ENCODE measurements at places on chromosomes 11 and 22.

DNA sequence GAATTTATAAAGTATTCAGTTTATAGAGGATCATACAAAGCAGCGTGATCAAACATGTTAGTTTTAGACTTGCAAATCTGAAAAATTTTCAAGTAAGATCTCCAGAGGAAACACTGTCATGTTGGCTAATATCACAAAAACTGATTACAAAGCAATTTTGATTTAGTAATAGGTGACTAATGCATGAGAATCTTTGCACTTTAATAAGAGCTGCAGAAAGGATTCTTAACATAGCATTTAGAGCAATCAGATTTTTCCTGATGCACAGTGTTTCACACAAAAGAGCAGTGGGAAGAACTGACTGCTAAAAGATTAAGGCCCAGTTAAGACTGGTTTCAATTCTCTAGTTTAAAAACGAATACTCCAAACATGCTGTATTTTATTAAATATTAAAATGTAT, 321.2 kb downstream of the GUCY1A2 start:
- no peak for DNase-seq

- no peak for DNase-seq
Measured at GRCh38 chr11:617199-617911, 1.6 kb upstream of the IRF7 start.

DNA sequence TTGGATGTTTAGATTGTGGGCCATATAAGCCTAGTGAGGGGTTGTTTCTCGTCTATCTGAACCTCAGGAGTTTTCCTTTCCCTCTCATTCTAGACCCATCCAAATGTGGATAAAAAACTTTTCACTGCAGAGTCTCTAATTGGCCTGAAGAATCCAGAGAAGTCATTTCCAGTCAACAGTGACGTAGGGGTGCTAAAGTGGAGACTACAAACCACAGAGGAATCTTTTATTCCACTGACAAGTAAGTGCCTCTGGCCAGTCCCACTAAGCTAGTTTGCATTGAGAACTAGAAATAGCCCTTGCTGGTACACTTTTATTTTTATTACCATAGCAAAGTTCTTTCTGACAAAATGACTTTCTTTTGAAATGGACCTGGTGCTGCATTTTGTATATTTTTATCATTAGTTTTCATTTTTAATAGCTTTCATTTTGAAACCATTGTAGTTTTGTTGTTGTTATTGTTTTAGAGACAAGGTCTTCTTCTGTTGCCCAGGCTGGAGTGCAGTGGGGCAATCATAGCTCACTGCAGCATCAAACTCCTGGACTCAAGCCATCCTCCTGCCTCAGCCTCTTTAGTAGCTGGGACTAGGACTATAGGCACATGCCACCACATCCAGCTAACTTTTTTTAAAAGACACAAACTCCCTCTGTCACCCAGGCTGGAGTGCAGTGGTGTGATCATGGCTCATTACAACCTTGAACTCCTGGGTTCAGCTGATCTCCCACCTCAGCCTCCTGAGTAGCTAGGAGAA, 14.6 kb upstream of the PHLDB1 start:
- DNase-seq = no peak

- no peak for DNase-seq
Measured at GRCh38 chr11:46296528-46297448, 19.3 kb downstream of the CREB3L1 start.

GRCh38 chr11:90493379-90493778, 270.5 kb upstream of the CHORDC1 start:
- no peak for DNase-seq

- no peak for DNase-seq
Measured at GRCh38 chr22:50313021-50313420, 5.6 kb upstream of the PLXNB2 start.

- no peak for DNase-seq
Measured at GRCh38 chr11:125170001-125170509, 5.5 kb downstream of the PKNOX2 start.

DNA sequence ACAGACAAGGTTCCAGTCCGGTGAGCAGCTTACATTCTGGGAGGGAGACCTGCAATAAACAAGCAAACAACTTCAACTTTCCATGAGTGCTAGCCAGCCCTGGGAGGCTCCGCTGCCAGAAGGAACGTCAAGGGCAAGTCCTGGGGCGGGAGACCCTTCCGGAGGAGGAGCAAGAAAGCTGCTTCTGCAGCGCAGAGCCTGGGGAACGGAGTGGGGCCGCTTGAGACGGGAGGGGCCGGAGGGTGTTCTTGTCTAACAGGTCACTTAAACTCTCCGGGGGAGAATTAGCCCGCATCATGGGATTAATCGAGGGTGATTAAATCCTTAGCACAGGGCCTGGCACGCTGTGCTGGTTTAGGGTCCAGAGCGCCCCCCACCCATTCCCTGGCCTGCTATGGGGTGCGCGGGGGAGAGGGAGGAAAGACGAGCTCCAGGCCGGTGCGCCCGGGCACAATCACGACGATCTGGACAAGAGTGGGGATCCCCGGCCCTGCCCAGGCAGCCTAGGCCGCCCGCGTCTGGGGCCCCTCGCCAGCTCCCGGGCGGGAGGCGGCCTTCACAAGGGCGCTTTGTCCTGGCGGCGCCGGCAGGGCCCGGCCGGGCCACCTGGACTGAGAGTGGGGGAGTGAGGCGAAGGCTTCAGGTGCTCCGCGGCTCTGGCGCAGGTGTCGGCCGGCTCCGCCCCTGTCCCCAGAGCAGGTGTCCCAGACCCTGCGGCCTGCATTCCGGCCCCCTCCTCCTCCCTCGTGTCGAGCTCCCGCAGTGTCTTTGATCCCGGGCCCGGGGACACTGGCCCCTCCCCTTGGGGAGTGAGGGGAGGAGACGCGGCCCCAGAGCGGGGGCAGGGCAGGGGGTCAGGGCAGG, 663 bp upstream of the LARGE2 start:
- no peak for DNase-seq

GRCh38 chr22:35904336-35904692, 124.3 kb downstream of the RBFOX2 start:
- no peak for DNase-seq

- no peak for DNase-seq
Measured at GRCh38 chr11:64691543-64691942, 31.5 kb downstream of the NRXN2 start.

Data from CD4-positive, alpha-beta T cell treated with Interleukin-2 at 100 ng/mL for 4 hours (primary cell).